ENCODE measurements at places on chromosomes 1 and 21. TPM values are rescaled to one million over a fixed set of nuclear protein-coding genes. Genes with fewer than 3 reads are reported as not detected.

DDAH1 gene
- total RNA-seq, result 4.3 TPM

SLAMF7 gene
- total RNA-seq, result 1.8 TPM

RGS16 gene
- total RNA-seq, result not detected

CA6 gene
- total RNA-seq, result not detected

TDRD5 gene
- total RNA-seq, result not detected

- no peak for DNase-seq
These were observed 64.1 kb upstream of the TMEM51 start for GRCh38 chr1:15089258-15089992.

- peak; percentile 36 for DNase-seq
These were observed 596 bp downstream of the TOR3A start for GRCh38 chr1:179082333-179082998.

DNA sequence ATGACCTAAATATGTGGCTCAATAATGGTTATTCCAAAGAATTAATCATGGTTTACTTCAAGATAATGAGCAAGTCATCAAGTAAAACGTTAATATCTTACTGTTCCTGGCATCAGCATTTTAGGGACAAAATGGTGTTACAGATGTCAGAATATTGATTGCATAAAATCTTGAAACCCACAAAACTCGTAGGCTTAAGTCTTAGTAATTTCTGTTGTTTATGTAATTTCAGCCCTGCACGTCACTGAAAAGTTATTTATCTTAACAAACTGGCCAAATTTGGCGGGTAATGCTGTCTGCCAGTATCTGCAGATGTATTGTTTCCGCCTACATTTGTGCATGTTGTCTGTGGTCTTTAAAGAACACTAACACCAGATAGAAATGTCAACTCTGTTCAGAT lies 25.8 kb downstream of the CDC7 start:
- DNase-seq, result peak; percentile 41

GRCh38 chr1:113278777-113279176 lies 111.5 kb upstream of the MAGI3 start:
- DNase-seq, result no peak

- DNase-seq, result no peak
These were observed 14.8 kb upstream of the ZNF669 start for GRCh38 chr1:247118946-247119446.

GRCh38 chr1:5273280-5274003 lies 619.0 kb downstream of the AJAP1 start:
- DNase-seq, result no peak

- no peak for DNase-seq
These were observed 965.7 kb downstream of the NCAM2 start for GRCh38 chr21:21963911-21964310.

DNA sequence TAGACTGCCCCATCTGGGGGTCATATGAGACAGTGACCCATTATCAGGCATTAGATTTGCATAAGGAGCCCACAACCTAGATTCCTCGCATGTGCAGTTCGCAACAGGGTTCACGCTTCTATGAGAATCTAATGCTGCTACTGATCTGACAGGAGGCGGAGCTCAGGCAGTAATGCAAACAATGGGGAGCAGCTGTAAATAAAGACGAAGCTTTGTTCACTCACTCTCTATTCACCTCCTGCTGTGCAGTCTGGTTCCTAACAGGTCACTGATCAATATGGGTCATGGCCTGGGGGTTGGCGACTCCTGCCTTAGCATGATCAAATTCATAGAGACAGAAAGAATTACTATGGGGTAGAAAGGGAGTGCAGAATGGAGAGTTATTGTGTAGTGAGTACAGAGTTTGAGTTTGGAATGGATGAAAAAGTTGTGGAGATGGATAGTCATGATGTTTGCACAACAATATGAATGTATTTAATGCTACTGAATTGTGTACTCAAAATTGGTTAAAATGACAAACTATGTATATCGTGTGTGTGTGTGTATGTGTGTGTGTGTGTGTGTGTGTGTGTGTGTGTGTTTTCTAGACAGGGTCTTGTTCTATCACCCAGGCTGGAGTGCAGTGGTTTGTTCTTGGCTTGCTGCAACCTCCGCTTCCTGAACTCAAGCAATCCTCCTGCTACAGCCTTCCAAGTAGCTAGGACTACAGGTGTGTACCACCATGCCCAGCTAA lies 42.2 kb downstream of the BTF3L4 start:
- DNase-seq, result no peak

- DNase-seq, result peak; percentile 99
These were observed 115.7 kb upstream of the IPO9 start for GRCh38 chr1:201713086-201713810.

DNA sequence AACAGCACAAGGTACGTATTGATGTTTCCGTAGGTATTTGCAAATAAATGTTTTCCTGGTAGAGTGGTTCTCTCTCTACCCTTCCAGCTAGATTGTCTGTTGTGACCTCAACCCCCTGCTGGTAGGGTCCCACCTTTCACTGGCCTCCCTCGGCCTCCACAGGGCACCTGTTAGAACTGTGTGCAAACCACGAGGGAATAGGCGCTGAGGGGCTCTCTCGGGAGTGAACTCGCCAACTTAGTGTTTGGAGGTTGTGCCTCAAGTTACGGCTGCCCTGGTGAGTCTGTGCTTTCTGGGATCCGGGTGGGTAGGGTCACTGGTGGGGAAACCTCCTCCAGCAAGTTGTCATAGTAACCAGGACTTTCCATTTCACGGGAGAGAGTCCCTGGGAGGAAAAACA lies 204.7 kb upstream of the EDN2 start:
- no peak for DNase-seq

GRCh38 chr1:187129132-187129531 lies 300.4 kb downstream of the PLA2G4A start:
- DNase-seq, result no peak

DNA sequence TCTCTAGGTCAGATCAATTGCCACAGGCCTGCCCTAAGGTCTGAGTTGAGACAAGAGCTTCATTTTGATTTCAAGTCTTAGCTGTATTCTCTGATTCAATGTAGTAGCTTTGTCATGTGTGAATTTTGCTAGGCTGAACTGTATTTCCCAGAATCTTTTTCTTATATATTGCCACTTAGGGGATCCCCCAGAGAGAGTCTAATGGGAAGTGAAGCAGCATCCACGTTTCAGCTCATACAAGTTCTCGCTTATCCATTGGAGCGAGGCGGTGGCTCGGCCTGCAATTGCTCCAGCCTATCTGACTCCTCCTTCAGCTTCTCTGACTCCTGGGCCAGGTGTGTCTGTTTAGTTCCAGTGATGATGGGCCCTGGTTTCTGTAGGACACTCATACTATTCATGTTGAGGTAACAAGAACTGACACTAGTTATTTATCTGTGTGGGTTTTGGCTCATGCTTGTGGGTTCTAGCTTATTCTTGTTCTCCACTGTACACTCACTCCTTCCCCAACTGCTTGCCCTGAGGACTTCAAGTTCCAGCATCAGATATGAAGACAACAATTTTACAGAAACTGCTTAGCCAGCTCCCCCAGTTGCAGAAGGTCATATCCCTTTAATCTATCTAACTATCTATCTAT lies 48.2 kb downstream of the TBX19 start:
- no peak for DNase-seq

GRCh38 chr1:24541711-24542346 lies 14.1 kb upstream of the NCMAP start:
- no peak for DNase-seq

- peak; percentile 33 for DNase-seq
These were observed 7.8 kb upstream of the PTPRF start for GRCh38 chr1:43522776-43523480.

DNA sequence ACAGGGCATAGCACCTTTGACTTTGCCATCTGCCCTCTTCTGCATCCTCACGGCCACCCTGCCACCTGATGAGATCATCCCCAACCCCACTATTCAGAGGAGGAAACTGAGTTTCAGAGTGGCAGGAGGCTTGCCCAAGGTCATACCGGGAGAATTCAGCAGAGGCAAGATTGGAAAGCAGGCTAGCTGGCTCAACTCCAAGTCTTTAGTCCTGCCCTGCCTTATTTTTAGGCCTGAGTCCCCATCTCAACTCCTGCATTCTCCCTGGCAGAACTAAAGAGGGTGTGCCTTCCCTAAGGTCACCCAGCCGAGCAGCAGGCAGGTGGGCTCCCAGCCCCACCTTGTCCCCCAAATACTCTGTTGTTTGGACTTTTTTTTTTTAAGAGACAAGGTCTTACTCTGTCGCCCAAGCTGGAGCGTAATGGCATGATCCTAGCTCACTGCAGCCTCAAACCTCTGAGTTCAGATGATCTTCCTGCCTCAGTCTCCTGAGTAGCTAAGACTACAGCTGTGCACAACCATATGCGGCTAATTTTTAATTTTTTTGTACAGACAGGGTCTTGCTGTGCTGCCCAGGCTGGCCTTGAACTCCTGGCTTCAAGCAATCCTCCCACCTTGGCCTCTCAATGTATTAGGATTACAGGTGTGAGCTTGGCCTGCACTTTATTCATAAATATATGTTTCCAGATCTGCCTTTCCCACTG lies 13.8 kb upstream of the FGR start:
- no peak for DNase-seq

GRCh38 chr1:89547563-89548116 lies 23.0 kb downstream of the LRRC8B start:
- DNase-seq, result no peak

DNA sequence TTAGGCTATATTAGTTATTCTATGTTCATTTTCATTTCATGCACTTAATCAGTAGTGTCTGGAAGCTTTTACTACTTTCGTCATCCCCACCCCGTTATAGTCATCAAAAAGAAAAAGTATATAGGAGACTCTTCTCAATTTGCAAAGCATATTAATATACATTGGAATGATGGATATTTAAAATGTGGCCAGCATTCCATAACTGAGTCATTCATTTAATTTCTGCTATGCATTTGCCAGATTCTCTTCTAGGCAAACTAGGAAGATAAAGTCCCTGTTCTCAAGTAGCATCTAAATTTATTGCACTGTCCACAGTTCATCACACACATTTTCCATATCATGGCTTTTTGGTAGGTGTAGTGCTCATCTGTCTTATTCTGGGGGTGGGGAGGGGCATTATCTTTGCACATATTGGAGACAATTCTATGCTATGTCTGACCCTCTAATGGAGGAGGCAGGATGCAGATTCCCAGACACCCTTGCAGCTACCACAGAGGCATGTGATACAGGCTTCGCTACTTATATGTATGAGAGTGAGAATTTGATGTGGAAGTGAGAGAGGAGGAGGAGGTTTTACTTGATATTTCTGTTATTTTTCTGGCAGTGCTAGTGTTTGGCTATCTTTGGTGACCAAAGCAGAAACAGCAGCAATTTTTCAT lies 125.8 kb downstream of the CTH start:
- no peak for DNase-seq

GRCh38 chr1:222288053-222288452 lies 259.9 kb downstream of the HHIPL2 start:
- DNase-seq, result peak; percentile 32

GRCh38 chr1:204652497-204652896 lies 33.0 kb downstream of the LRRN2 start:
- DNase-seq, result no peak

DNA sequence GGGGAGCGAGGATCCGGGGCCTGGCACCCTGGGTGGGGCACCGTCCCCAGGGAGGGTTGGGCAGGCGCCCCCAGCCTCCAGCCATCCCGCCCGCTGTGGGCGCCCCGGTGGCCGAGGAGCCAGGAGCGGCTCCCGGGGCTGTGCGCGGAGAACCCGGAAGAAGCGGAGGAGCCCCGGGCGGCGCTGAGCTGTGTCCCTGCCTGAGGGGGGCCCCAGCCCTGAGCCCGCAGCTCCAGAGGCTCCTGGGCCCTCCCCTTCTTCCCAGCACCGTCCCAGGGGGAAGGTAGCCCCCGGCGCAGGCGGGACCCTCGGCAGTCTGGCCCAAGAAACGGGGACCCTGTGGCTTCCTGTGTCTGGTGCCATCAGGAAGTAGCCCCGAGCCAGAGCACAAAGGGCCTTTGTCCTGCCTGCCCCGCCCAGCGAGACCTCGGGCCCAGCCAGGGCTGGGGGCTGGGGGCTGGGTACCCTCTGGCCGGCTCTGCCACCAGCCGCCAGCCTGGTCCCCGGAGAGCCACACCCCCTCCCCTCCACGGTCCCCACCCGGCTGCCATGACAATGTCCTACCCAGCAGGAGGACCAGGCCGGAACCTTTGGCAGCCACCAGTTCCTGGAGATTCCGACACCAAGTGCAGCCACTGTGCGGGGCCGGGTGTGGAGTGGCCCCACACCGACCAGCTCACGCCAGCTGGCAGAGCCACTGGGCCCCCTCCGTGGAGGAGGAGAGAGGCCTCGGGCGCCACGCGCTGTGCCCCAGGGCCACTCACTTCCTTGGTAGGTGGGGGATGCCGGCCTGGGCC lies 15.6 kb upstream of the TTLL10 start:
- DNase-seq, result peak; percentile 30

GRCh38 chr1:99384021-99384420 lies 119.7 kb downstream of the PLPPR4 start:
- no peak for DNase-seq

- DNase-seq, result peak; percentile 81
These were observed 27.5 kb downstream of the TRIM45 start for GRCh38 chr1:117093870-117094621.

GRCh38 chr1:154581766-154582165 lies 14.2 kb downstream of the CHRNB2 start:
- DNase-seq, result no peak

DNA sequence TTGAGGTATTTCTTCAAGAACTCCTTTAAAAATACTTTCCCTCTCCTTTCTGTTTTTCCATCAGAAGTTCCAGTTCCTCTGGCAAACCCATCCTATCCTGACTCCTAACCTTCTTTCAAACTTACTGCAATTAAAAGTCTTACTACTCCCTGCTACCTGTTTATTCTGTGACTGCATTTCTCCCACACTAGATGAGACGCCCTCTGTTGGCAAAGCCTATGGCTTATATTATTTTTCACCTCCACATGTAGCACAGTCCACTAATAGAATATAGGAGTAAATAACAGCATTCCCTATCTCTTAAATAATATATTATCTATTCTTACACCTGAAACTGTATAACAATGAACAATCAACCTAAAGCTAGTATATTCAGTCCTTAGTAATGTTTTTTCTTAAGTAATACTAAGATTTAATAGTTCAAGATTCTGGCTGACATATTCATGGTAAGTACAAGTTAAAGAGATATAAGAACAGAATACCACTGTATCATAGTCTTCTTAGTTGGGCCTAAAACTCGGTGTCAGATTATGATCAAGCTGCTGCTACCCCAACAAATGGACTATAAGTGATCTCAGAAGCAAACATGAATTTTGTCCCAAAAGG lies 54.8 kb downstream of the RAB3GAP2 start:
- DNase-seq, result no peak

DNA sequence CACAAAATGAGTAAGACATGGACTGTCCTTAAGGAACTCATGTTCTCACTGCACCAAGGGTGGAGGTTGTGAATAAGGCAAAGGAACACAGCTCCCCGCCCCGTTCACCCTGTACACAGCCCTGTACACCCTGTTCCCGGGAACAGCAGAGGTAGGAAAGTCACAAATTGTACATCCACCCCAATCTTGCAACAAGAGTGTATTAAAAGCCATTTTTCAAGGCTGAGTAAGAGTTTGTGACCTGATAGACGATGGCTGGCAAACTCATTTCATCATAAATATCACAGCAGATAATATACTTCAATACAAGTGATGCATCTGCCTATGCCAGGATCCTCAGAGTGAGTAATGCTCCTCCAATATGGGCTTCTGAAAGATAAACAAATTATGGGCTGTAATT lies 52.5 kb upstream of the CAMK1G start:
- DNase-seq, result no peak

- DNase-seq, result no peak
These were observed at the start of gene DYNLT4 for GRCh38 chr1:44806704-44807363. Gene DYNLT4, minus strand, starts transcription at chr1:44807351. Its CDS starts 683 bp downstream, at chr1:44806668.

Data from H4 (cell line).